ENCODE measurements at places on chromosomes 11 and 22.

DNA sequence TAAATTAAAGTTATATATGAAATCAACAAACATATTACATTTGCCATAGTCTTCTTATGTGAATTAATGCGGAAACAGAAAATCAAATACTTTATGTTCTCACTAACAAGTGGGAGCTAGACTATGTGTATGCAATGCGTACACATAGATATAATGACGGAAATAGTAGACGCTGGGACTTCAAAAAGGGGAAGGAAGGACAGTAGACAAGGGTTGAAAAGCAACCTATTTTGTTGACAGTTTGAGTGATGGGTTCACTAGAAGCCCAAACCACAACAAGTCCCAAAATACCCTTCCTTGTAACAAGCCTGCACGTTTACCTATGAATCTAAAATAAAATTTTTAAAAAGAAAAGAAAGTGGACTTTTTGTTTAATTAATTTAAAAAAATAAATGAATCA is 430.8 kb upstream of the CNTN5 start:
- no peak for DNase-seq

- no peak for DNase-seq
Measured at GRCh38 chr22:19341500-19341899, 50.0 kb upstream of the CLTCL1 start.

DNA sequence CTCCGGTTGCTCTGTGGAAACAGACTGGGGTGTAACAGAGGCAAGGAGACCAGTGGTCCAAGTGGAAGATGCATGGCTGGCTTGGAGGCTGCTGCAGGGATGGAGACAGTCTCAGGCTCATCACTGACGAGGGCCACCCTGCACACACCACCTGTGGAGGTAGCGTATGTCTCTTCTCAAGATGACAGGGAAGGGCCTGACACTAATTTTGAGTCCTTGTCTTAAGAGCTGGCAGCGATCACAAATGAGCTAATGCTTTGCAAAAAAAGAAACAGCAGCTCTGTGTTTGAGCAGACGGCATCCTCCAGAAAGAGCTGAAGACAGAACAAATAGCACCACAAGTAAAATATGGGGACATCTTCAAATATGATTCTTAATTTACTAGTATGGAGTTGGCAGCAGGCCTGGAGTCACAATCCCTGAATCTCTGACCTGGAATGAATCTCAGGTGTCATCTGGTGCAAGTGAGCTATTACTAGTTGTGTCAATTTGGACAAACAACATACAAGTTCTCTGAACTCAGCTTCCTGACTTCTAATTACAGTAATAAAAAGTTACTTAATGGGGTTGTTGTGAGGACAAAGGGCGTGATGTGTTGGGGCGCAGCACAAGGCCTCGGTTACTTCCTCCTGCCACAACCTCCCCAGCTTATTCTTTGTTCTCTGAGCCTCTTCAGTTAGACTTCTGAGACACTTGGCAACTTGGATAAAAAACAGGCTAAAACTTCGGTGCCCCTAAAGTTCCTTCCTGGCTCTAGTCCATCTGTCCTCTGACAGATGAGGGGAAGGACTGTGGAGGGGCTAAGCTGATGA is 95.2 kb upstream of the BID start:
- no peak for DNase-seq

DNA sequence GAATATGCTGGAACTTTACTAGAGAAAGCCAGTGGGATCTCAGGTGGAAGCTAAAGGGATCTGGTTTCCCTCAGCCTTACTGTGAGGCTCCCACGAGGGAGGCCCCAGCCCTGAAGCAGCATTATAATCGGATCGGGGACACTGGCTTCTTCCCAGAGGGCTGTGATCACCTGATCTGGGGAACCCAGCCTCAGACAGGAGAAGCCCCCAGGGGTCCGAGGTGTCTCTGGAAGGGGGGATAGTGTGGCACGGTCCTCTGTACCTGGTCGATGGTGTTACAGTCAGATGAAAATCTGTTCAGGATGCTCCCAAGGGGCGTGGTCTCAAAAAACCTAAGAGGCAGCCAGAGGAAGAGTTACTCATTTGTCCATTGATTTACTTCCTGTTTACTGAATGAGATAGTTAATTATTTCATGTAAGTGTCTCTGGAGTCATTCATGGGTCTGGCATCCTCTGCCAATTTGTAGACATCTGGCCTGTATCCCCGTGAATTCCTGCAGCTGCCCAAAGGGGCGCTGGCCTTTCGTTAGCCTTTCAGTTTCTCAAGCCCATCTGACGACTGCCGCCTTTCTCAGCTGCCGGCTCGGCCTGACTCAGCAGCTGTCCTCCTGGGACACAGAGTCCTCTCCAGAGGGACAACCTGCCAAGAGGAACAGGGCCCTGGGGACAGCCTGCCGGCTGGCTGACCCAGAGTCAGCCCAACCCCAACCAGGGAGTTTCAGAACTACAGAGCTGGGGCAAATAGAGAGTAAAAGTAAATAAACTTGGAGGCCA is 17.0 kb upstream of the KCNJ11 start:
- no peak for DNase-seq

DNA sequence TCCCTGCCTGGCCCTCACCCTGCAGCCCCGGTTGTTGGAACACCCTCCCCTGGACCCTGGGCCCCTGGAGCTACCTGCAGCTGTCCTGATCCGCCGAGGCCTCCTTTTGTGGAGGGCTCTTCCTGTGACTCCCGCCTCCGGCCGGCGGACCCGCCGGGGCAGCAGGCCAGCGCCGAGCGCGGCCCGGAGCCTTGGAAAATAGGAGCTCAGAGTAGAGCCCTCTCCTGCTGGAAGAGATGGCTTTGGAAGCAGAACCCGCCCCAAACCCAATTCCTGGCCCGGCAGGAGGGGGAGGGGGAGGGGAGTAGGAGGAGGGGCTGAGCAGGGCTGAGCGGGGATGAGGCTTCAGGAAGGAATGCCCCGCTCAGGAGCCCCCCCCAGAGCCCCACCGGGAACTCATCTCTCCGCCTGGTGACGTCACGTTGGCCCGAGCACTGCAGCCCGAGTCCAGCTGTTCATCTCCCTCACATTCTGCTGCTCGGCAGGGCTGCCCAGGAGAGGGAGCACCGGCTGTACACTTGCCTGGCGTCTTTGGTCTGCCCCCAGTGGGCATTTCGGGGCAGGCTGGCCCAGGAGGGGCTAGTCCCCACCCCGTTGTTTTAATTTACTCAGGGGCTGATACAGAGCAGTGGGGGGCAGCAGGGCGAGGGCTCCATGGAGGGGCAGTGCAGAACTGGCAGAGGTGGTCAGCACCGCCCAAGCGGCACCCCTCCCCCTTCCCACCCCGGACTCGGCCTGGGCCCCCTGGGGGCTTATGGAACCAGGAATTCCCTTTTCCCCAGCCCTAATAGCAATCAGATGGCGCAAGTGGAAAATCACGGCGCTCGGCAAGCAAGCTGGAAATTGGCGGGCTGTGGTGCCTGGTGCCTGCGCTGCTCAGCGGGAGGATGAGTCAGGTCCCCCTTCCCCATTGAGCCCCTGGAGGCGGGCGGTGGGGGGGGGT is at the start of gene MRGPRF:
Gene MRGPRF, minus strand, starts transcription at position 238 of the 943 bp plus-strand sequence. CDS start 3,345 bp downstream, outside the sequence.
- no peak for DNase-seq

DNA sequence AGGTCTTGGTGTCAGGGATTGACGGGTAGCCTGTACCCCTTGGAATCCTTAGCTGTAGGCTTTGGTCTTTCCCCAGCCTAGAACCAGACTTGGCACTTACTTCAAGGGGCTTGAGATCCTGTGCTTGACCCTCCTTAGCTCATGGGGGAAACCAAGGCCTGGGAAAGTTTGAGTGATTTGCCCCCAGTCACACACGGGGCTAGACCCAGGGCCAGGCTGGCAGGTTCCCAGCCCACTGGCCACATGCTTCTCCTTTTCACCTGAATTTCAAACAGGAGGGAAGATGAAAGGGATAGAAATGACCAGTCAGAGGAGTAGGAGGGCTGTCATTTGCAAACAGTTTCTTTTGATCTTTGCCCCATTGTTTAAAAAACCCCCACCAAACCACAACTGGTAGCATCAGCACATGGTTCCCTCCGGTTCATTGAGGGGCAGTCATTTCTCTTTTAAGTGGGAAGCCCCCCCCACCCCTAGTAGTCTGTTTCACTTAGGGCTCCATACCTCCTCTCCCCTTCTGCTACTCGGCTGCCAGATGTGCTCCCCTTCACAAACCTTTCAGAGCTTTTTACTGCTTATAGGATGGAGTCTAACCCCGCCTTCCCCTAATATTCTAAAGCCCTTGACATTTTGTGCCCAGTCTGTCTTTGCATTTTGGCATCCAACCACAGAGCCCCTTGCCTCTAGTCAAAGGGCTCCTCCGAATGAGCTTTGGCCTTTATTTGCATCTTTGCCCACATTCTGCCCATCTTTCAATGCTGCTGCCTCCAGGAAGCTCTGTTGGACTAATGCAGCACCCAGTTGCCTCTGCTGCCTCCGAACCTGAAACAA is 37.6 kb downstream of the ZNRF3 start:
- no peak for DNase-seq

- DNase-seq = no peak
Measured at GRCh38 chr11:19432370-19433061, 191.8 kb upstream of the E2F8 start.

DNA sequence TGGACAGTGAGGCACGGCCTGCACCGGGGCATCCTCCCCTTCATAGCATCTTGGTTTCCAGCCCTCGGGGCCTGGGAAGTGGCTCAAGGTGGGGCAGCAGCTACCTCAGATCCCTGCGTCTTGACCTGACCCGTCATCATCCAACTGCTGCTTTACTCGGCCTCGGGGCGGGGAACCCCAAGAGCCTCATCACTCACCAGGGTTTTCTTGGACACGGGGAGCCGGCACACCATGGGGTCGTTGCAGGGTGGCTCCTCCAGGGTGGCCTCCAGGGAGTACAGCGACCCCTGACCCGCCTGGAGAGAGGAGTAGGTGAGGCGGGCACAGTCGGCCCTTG is 651 bp downstream of the CTSF start:
- no peak for DNase-seq

DNA sequence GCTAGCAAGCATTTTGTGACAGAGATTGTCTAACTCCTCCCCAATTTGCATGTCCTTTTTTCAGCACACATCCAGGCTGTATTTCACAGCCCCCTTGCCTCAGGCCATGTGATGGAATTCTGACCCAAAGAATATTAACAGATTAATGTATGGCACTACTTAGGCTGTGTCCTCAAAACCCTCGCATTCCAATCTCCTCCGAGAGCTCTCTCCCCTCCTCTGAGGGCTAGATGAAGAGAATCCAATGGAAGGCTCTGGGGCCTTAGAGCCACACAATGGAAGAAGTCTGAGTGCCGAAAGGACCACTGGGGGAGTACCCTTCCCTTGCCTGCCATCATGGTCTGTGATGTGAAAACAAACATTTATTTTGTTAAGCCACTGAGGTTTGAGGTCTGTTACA is 13.7 kb upstream of the NNMT start:
- DNase-seq = no peak

GRCh38 chr11:45655347-45655756 is 10.1 kb downstream of the CHST1 start:
- DNase-seq = peak; percentile 46

- no peak for DNase-seq
Measured at GRCh38 chr11:100932474-100933100, 197.0 kb downstream of the PGR start.

DNA sequence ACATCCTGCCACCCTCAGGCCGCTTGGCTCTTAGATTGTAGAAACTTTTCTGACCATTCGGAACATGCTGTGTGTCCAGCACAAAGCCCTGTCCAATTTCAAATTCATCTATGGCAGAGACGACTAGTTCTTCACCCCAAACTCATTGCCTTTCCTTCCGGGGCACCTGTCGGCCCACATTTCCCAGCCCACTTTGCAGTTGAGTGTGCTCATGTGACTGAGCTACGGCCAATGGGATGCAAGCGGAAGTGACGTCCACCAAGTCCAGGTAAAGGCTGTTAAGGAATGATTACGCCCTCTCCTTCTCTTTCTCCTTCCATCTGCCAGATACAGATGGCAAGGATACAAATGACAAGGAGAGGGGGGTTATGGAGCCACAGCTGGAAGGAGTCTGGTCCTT is 32.5 kb downstream of the SYT13 start:
- no peak for DNase-seq

GRCh38 chr11:120561286-120561685 is 49.7 kb downstream of the GRIK4 start:
- DNase-seq = no peak

DNA sequence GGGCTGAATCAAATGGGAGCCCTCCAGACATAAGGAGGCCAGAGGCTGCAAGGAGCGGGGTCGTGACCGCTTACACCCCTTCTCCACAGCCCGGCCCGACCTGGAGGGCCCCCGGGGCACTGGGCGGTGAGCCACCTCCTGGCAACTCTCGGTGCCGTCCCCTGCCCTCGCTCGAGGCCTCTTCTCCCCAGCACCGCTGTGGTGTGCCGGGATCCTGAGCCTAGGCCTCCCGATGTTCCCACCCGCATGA is 432 bp upstream of the GP1BB start:
- DNase-seq = no peak

GRCh38 chr22:29511126-29511862 is 31.3 kb downstream of the NEFH start:
- DNase-seq = no peak

DNA sequence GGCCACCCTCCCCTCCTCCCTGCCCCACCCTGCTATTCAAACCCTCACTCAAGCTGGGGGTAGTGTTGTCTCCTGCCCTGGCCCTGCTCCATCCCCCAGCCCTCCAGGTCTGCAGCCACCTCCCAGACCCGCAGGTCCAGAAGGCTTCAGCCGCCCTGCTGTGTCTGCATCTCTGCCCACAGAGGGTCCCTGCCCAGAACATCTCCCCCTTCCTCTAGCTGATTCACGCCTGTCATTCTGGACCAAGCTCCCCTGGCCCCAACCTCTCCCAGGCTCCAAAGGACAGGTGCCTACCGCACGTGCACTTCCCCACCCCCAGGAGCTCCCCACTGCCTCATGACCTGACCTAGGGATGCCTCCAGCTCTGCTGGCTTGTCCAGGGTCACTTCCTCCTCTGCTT is 16.0 kb upstream of the SHISAL1 start:
- no peak for DNase-seq

DNA sequence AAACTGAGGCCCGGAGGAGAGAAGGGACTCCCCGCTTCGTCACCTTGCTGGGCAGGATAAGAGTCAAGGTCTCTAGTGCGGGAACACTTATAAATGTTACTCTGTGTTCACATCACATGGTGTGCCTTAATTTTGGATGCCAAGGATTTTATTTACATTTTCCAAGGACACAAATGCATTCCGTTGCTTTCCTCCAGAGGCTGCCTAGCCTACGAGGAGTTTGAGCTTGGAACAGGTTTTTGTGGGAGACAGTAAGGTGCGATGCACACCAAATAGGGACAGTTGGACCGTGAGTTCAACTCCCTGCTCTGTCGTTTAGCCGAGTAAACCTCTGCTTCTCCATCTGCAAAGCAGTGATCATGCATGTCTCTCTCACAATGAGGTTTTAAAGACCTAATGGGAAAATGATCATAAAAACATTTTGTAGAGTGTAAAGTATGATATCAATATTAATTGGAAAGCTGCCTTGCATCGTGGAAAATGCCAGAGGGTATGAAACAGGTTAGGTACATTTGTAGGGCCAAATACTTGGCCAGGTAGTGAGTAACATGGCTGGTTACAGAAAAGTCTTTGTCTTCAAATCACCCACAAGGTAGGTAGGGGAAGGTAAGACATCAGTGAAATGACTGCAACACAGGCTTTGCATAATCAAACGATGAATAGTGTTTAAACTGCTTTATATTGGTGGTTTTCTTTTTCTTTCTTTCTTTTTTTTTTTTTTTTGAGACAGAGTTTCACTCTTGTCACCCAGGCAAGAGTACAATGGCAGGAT is 61.8 kb downstream of the ST3GAL4 start:
- DNase-seq = no peak
